ENCODE measurements at places on chromosomes 5 and 9. TPM values are rescaled to one million over a fixed set of nuclear protein-coding genes. Genes with fewer than 3 reads are reported as not detected.

DNA sequence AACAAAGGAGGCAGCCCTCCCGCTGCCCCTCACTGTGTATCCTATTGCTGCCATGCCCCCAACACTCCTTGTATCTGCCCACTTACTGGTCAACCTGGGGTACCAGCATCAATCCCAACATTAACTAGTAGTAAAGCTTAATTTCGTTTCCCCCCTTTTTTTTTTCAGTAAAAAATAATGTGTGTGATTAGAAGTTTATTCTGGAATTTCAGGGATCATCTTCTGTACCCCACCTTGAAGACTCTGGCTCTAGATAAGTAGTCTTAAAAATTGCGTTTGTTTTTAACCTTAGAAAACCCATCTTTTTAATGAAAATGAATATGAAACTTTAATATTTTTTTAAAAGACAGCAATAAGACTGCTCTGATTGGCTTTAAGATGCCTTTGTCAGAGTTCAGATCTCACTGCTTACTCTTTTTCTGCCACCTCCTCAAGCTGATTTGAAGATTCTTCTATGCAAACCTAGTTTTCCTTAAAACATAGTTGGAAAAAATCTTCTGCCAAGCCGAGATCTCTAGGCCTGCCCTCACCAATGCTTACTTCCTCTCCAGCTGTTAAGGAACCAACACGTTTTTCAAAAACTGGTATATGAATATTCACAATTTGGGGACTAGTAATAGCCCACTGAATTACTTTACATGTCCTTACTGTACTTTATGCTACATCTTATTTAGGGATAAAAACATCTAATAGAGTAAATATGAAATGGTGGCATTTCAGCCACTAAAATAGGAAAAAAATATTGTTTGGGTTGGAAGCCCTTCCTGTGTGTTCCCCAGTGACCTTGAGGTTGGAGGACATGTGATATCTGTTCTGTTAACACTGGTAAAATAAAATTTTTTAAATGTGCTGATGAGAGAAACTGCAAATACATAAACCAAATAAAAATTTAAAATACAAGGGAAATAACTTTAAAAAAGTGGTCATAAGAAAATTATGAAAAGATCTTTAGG, 4.0 kb upstream of the RHOBTB3 start:
- DNase-seq, result no peak

GRCh38 chr5:169970339-169970738, 10.0 kb downstream of the INSYN2B start:
- no peak for DNase-seq

Gene CARD9
- total RNA-seq, result 19.5 TPM

GRCh38 chr5:166251786-166252185, 2039.7 kb upstream of the WWC1 start:
- no peak for DNase-seq

Gene ZNF879
- 6.0 TPM for total RNA-seq

DNA sequence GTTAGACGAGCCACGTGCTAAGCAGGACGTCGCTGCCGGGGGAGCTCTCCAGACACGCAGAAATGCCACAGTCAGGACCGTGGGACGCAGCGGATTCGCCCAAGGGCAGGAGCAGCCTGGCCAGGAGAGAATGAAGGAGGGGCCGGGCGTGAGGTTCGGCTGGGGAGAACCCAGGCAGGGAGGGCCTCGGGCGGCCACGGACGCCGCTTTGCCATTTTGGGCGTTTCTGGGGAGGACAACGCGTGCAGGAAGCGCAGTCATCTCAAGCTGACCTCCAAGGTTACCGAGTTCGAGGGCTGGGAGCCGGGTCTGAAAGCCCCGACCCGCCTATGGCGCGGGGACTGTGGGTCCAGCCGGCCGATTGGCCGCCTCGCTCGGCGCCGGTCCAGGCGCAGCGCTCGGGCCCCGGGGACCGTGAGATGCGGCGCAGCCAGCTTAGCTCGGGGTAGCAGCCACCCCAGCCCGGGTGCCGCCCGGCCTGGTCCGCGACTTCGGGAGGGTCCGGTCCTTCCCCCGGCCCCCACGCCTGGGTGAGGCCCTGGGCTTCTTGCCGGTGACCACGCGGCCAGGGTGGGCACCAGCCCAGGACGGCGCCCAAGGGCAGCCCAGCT, 760 bp upstream of the MAN1B1 start:
- peak; percentile 91 for DNase-seq

- no peak for DNase-seq
These were observed 79.8 kb downstream of the TENT4A start for GRCh38 chr5:6792911-6793471.

DNA sequence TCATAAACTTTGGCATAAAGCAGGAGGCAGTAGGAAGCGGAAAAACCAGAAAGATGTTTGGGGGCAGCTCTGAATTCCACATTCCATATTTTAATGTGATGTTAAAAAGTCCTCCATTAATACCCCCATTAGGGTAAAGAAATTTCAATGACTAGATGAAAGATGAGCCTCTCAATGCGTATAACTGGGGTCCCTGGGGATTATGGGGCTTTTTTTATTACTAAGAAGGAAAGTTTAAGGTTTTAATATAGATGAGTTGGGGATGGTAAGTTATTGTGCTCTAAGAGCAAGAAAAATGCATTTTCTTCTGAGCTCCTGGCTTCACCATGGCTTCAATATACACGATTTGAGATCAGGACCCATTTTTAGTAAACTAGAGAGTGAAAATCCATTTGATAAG, 321.9 kb downstream of the CDK5RAP2 start:
- DNase-seq, result no peak

DNA sequence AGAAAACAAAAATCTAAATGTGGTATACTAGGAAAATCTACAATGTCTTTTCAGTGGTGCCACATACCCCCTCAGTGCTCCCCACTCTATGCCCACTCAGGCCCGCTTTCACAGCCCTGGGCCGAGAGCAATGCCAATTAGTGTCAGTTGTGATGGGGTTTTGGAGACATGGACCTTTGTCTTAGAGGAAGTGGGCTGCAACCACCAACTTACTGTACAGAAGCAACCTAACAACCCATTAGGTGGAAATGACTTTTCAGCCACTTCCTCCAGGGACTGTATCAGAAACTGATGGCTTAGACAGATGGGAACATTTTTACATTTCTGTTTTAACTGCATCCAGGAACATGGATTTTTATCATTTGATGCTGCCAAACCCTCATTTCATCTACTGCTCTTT, 268.0 kb downstream of the BNC2 start:
- no peak for DNase-seq

Gene GLRA1
- total RNA-seq, result not detected

Measured in spleen (tissue), 13 donors.